ENCODE measurements at places on chromosomes 1 and 21. TPM values are rescaled to one million over a fixed set of nuclear protein-coding genes. Genes with fewer than 3 reads are reported as not detected.

DNA sequence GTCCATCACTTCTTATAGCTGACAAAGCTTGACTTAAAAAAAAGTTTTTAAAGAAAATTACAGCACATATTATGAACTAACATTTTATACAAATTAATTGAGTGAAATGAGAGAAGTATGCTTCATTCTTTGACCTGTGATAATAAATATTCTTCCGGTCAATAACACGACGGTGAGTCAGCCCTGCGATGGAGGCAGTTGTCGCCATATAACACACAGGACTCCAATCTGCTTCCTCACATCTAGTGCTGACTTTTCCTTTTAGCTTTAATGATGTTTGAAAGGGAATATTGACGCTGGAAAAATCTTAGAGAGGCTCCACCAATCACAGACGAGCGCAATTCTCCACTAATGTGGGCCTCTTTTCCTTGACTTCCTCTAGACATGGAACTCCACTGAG is 166.9 kb upstream of the C1orf21 start:
- H3K4me3 ChIP-seq = no peak overlapping the region
- DNase-seq = no peak
- H3K36me3 ChIP-seq = no peaks in the 10 kb centered on the region
- H3K27ac ChIP-seq = no peak overlapping the region
- H3K4me1 ChIP-seq = no peaks in the 10 kb centered on the region

The HSD3B1 gene
- not detected for polyA plus RNA-seq

- H3K27me3 ChIP-seq = no peaks in the 10 kb centered on the region
- H3K4me3 ChIP-seq = no peak overlapping the region
- DNase-seq = no peak
- H3K36me3 ChIP-seq = no peaks in the 10 kb centered on the region
These were observed 14.2 kb upstream of the AMIGO1 start for GRCh38 chr1:109523706-109524105.

The MYBPHL gene
- not detected for polyA plus RNA-seq

The MPZ gene
- polyA plus RNA-seq = 0.16 TPM

- H3K4me3 ChIP-seq = peak overlapping the region; percentile 63
- H3K4me1 ChIP-seq = peaks cover 61% of the 10 kb centered on the region
- peak overlapping the region; percentile 94 for H3K27ac ChIP-seq
- H3K27me3 ChIP-seq = no peaks in the 10 kb centered on the region
- peak; percentile 75 for DNase-seq
- no peaks in the 10 kb centered on the region for H3K36me3 ChIP-seq
These were observed 25.1 kb downstream of the C2CD2 start for GRCh38 chr21:41928621-41929220.

- no peak overlapping the region for H3K27ac ChIP-seq
- H3K4me3 ChIP-seq = no peak overlapping the region
- no peaks in the 10 kb centered on the region for H3K27me3 ChIP-seq
- H3K36me3 ChIP-seq = no peaks in the 10 kb centered on the region
- H3K4me1 ChIP-seq = no peaks in the 10 kb centered on the region
- DNase-seq = no peak
These were observed 72.2 kb upstream of the DPT start for GRCh38 chr1:168801032-168801745.

DNA sequence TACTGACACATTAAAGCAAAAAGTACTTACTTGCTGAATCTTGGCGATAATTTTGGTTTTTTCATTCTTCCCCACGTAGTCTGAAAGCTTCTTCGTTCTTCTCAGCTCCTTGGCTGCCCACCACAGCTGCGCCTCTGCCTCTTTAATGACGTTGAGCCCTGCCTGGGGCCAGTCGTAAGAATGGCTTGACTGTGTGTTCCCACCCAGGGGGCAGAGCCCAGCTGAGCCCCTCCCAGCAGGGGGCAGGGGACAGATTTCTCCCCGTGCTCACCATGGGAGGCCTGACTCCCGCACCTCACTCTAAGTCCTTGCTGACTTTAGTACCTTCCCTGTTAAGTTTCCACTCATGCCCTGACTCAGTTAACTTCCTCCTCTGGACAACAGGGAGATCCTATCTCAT is 9.0 kb downstream of the CFAP298 start:
- no peak overlapping the region for H3K27ac ChIP-seq
- no peaks in the 10 kb centered on the region for H3K4me1 ChIP-seq
- H3K4me3 ChIP-seq = no peak overlapping the region

DNA sequence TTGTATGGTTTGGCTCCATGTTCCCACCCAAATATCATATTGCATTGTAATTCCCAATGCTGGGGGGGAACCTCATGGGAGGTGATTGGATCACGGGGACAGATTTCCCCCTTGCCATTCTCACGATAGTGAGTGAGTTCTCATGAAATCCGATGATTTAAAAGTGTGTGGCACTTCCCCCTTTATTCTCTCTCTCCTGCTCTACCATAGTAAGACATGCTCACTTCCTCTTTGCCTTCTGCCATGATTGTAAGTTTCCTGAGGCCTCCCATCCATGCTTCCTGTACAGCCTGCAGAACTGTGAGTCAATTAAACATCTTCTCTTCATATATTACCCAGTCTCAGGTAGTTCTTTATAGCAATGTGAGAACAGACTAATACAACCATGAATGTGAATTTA is 211.6 kb upstream of the NR5A2 start:
- H3K27ac ChIP-seq = no peak overlapping the region
- peak; percentile 11 for DNase-seq
- H3K27me3 ChIP-seq = no peaks in the 10 kb centered on the region
- no peak overlapping the region for H3K4me3 ChIP-seq
- no peaks in the 10 kb centered on the region for H3K36me3 ChIP-seq

- peak; percentile 27 for DNase-seq
- no peak overlapping the region for H3K27ac ChIP-seq
- H3K4me1 ChIP-seq = no peaks in the 10 kb centered on the region
- no peaks in the 10 kb centered on the region for H3K27me3 ChIP-seq
- H3K36me3 ChIP-seq = peaks cover 28% of the 10 kb centered on the region
These were observed 74.6 kb downstream of the ARID4B start for GRCh38 chr1:235253219-235253962.

The NTNG1 gene
- not detected for polyA plus RNA-seq

DNA sequence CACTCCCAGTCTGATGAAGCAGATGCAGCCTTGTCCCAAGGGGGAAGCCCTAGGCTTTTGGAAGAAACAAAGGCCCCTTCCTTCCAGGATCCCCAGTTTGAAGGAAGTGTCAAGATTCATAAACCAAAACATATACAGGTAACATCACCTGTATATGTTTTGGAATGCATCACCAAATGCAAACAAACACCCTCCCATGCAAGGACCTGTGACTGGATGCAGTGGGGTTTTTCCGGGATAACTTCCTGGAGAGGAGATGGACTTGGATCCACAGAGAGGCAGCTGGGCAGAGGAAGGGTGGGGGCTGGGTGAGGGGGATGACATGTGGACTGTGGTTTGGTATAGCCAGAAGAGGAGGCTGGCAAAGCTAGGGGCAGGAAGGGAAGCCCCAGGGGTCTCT is 1.5 kb upstream of the PLA2G2F start:
- peaks cover under 1% of the 10 kb centered on the region for H3K27me3 ChIP-seq
- DNase-seq = no peak
- H3K4me3 ChIP-seq = no peak overlapping the region
- H3K27ac ChIP-seq = no peak overlapping the region
- no peaks in the 10 kb centered on the region for H3K36me3 ChIP-seq

The TDRD5 gene
- polyA plus RNA-seq = not detected

DNA sequence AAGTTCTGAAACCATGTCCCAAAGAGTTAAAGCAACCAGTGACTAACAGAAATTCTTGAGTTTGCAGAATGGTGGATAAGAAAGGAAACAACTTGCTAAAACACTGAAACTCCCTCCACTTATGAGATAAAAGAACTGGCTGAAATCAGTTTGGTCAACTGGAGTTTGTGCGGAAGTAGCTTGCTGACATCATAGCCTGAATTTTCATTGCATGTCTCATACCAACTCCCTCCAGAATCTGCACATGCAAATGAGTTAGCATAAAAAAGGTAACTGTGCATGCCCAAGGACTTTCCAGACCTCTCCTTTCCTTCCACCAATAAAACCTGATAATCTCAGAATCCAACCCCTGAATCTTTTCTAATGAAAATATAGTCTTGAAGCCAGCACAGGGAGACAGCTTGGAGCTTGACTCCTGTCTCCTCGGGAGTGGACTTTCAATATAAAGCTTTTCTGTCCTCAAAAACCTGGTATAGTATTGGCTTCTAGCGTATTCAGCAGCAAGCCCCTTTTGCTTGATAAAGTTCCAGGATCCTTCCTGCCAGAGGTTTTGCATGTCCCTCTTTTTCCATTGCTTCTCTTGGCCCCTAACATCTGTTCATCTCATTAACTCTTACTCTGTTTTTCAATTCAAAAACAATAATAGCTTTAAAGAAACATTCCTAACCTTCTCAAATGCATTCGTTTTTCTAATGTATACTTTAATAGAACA is 785.8 kb upstream of the ADGRL4 start:
- H3K36me3 ChIP-seq = no peaks in the 10 kb centered on the region
- H3K4me1 ChIP-seq = no peaks in the 10 kb centered on the region
- no peak for DNase-seq
- H3K4me3 ChIP-seq = no peak overlapping the region
- no peak overlapping the region for H3K27ac ChIP-seq

The TRIM17 gene
- polyA plus RNA-seq = not detected

DNA sequence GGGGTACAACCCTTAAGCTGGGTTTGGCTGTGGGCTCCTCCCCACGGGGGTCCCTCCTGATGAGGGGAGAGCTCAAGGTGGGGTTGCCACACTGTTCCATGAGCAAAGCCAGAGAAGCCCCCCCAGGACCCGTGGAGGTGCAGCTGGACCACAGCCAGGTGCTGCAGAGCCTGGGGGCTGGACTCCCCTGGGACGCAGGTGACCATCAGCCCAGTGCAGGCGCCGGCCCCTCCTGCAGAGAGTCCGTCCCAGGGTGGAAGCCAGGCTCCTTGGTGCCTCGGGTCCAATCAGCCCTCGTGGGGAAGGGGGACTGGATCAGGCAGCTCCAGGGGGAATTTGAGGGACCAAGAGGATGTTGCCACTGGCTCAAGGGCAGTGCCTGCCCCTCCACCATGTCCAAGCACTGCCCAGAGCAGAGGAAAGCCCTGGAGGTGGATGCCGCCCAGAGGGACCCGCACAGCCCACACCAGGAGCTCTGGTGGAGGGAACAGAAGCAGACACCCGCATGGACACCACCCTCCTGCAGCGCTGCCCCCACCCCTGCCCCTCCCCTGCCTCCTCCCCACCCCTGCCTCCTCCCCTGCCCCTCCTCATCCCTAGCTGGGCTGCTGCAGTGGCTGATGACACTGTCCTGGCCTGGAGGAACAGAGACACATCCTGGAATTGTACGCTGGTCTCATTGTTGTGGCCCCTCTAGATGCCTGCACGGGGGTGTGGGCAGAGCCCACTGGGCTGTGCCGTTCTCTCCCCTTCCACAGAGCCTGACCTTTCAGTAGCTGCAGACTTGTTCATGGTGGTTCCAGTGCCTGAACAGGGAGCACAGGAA is 30.8 kb upstream of the COL18A1 start:
- no peak overlapping the region for H3K27ac ChIP-seq
- DNase-seq = no peak
- H3K4me3 ChIP-seq = no peak overlapping the region
- H3K36me3 ChIP-seq = no peaks in the 10 kb centered on the region
- H3K4me1 ChIP-seq = no peaks in the 10 kb centered on the region

DNA sequence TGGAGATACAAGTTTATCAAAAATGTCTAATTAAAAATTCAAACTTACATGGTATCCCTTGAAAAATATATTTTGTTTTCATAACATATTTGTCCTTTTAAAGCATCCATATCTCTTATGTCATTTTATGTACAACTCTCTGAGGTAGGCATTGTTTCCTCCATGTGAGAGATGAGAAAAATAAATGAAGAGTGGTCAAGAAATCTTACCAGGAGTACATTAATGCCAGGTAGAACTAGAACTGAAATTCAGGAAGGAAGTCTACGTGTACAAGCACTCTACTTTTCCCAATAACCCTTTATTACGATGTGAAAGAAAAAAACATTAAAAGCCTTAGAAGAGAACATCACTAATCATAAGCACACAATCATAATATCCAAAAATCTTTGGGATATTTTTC is 5.6 kb downstream of the BRINP3 start:
- H3K4me3 ChIP-seq = no peak overlapping the region
- no peaks in the 10 kb centered on the region for H3K36me3 ChIP-seq
- peaks cover 31% of the 10 kb centered on the region for H3K27me3 ChIP-seq
- no peak overlapping the region for H3K27ac ChIP-seq
- no peaks in the 10 kb centered on the region for H3K4me1 ChIP-seq

The C1QB gene
- 3.9 TPM for polyA plus RNA-seq

DNA sequence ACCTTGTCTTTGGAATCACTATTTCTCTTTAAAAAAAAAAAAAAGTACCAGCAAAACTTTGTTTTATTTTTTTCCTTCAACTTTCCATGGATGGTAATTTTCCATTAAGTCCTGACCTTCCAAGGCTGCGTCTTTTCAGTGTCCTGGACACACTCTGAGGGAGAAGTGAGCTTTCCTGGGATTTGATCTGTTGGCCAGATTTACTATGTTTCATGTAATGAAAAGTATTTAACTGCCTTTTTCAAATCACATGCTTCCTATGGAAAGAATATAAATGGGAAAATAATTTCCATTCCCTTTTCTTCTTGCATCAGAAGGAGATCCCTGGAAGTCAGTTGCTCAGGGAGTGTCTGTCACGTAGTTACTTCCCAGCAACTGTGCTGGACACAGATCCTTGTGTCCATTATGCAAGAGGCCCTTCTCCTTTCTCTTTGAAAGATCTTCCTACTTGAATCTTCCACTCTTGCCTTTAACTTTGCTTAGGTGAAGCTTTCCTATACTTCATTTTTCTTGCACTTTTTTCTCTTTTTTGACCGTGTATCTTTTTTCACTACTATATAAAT is 59.3 kb downstream of the CENPF start:
- no peak overlapping the region for H3K27ac ChIP-seq
- H3K4me3 ChIP-seq = no peak overlapping the region
- H3K27me3 ChIP-seq = no peaks in the 10 kb centered on the region
- DNase-seq = no peak
- no peaks in the 10 kb centered on the region for H3K4me1 ChIP-seq

DNA sequence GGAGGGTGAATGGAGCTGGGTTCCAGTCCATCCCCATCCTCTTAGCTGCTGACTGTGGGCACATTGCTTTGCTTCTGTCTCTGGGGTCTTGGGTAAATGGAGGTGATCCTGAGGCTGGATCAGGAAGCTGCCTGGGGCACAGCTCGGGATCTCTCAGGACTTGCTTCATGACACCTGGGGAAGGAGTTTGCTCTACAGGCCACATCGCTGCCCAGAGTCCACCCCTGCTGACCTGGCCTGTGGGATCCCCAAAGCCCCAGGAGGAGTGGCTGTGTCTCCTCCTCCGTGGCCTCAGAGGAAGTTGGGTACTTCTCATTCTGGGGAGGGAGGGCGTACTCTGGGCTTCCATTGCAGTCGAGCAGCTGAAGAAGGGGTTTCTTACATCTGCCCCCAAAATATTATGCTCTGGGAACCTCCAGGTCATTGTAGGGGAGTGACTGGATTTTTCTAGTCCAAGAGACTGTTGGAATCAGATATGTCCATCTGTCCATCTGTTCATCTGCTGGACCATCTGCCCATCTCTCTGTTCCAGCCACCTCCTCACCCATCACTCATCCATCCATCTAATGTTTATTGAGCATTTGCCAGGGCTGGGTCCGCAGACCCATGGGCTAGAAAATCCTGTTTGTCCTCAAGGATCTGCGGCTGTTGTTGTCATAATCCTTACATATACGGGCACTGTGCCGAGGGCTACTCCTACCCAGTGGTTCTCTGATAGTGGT is 45.9 kb downstream of the ARHGEF10L start:
- no peaks in the 10 kb centered on the region for H3K27me3 ChIP-seq
- H3K4me3 ChIP-seq = no peak overlapping the region
- peaks cover 39% of the 10 kb centered on the region for H3K4me1 ChIP-seq
- H3K27ac ChIP-seq = no peak overlapping the region
- no peaks in the 10 kb centered on the region for H3K36me3 ChIP-seq

All from CD14-positive monocyte (primary cell).